ENCODE measurements at places on chromosomes 3 and 15.
A peak's percentile ranks its signal among the peaks of the same experiment; 100 is the strongest.

DNA sequence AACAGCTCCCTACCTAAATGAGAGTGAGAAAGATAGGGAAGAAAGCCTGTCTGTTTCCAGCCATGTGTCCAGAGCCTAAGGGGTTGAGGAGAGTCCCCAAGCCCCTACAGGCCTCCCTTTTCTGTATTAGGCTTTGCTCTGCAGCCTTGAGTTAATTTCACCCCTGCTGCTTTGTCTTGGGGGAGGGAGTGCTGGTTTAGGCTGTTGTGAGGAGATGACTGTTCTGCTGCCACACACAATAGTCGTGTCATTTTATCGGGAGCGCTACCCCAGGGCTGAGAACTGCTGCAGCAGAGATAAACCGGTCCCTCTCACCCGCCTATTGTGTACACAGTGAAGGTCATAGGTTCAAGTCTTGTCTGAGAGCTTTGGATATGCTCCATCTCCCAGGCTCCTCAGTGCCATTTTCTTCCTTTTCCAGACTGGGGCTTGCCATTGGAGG is 1.4 kb downstream of the ZNF609 start:
- DNase-seq = no peak

GRCh38 chr15:58628206-58628947 is 121.1 kb downstream of the ADAM10 start:
- no peak for DNase-seq

- DNase-seq = no peak
These were observed 691.1 kb upstream of the NAALADL2 start for GRCh38 chr3:174168026-174168425.

- no peak for DNase-seq
These were observed 498.7 kb downstream of the EPHA3 start for GRCh38 chr3:89606151-89606550.

DNA sequence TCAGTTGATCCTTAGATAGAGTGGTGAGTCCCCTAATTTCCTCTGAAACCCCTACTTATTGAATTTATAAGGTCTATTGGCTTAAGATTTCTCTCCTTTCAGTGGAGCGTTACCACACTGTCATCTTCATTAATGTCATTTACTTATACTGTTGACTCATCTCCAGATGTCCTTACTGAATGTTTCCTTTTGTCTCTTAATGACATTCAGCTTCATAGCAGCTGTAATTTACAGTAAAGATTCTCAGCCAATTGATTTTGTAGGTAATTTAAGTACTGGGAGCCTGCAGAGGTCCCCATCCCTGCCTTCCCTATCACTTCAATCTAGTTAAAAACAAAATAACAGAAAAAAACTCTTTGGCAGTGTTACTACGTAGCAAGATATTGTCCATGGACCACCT is 18.8 kb downstream of the STX19 start:
- DNase-seq = no peak

GRCh38 chr3:147411815-147412241 is 2.7 kb downstream of the ZIC1 start:
- no peak for DNase-seq

DNA sequence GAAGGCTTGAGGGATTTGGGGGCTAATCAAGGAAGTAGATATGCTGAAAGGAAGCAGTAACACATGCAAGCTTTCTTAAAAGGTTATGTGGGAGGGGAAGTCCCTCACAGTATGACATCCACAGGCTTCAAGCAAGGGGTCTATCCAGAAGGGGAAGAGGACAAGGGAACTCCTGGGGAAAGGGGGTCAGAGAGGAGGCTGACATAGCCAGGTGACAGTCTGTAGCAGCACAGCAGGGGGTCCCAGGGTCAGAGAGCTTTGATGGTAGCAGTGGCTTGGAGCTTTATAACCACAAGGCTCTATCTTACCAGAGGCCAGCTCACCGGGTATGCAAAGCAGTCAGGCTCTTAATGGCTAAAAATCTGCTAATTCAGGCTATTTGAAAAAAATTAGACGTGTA is 150.6 kb upstream of the NSMCE3 start:
- no peak for DNase-seq

GRCh38 chr3:101484805-101485620 is 28.0 kb downstream of the SENP7 start:
- DNase-seq = no peak

GRCh38 chr15:39396979-39397615 is 183.8 kb upstream of the THBS1 start:
- peak; percentile 91 for DNase-seq

DNA sequence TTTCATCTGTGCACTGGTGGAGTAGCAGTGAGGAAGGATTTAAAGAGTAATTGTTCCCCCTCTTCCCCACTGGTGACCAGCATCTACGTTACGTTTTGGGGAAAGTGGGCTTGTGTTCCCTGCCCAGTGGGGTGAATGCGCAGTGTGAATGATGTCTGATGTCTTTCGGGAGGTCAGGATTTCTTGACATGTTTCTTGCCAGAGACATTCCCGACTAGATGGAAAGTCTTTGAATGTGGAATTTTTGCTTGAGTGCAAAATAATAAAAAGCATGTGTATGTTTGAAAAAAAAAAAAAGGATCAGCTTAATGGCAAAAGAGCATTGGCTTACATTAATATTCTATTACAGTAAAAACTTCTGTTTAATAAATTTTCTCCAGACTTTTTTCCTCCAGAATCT is 632.2 kb downstream of the FOXP1 start:
- no peak for DNase-seq

DNA sequence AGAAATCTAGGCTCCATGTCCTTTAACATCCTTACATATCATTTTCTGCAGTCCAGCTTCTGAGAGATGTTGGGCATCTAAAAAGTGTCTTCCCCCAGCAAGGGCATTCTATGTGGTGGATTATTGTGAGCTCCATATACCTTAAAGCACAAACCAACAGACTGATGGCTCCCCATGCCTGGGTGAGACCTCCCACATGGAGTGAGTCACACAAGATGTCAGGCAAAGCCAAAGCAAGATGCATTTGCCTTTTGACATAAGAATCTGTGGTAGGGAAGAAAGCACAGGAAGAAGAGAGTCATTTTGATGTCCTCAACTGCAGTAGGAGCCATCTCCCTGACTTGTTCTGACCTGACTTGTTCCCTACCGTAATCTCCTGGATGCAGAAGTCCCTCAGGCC is 238.7 kb upstream of the EIF1B start:
- DNase-seq = no peak

DNA sequence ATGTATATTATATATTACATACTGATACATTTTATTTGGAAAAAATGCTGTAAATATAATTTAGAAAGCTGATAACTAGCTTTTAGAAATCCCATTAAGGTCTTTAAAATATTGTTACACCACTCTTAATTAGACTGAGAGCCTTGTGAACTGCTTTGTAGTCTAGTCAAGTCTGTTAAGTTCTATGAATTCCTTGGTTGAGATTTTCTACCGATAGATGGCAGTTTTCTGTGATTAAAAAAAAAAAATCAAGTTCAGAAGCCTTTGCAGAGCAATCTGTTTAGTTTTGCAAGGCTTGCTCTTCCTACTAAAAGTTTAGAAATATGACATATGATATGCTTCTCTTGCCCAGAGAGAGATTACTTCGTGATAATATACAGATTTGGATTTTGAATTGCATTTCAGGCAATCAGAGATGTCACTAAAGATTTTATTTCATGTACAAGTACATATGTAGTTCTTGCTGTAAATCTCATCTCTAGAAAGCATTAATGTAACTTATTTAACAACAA is 60.4 kb upstream of the SLITRK3 start:
- DNase-seq = no peak

DNA sequence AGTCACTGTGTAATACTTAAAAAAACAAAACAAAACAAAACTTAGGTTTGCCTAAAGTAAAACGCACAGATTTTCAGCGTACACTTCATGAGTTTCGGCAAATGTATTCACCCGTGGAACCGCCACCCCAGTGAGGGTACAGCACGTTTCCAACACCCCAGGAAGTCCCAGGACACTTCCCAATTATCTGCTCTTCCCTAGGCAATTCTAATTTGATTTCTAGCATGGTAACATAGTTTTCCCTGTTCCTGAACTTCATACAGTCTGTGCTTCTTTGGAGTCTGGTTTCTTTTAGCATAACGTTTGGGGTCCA is 497 bp upstream of the CLASP2 start:
- DNase-seq = no peak

GRCh38 chr15:85707519-85708338 is 87.0 kb downstream of the KLHL25 start:
- peak; percentile 48 for DNase-seq

- no peak for DNase-seq
These were observed 91.6 kb upstream of the TRIM42 start for GRCh38 chr3:140586311-140586710.

DNA sequence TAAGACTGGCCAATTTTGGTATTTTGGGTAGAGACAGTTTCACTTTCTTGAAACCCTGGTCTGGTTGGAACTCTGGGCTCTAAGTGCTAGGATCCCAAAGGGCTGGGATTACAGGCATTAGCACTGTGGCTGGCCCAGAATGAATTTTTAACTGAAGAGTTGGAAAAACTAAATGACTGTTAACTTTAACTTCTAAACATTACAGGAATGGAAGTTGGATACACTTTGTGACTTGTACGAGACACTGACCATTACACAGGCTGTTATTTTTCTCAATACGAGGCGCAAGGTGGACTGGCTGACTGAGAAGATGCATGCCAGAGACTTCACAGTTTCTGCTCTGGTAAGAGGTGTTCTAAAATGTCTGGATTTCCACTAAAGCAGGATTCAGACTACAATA is 3.5 kb downstream of the EIF4A2 start:
- no peak for DNase-seq

DNA sequence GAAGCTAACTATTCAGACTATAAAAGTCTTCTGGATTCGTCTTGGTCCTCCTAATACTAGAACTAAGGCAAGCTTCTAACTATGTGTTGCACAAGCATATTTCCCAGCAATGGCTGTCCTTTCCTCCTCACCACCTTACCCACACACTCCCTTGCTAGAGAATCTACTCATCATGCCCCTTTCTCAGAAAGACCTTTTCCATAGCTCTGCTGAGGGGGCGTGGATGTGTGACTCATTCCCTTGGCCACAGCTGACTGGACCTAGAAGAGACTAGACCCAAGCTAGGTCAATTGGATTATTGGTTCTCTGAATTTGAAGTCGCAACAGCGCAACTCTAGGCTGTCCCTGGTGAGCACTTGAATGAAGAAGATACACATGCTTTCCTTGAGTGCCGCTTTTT is 47.1 kb downstream of the ERC2 start:
- DNase-seq = no peak

DNA sequence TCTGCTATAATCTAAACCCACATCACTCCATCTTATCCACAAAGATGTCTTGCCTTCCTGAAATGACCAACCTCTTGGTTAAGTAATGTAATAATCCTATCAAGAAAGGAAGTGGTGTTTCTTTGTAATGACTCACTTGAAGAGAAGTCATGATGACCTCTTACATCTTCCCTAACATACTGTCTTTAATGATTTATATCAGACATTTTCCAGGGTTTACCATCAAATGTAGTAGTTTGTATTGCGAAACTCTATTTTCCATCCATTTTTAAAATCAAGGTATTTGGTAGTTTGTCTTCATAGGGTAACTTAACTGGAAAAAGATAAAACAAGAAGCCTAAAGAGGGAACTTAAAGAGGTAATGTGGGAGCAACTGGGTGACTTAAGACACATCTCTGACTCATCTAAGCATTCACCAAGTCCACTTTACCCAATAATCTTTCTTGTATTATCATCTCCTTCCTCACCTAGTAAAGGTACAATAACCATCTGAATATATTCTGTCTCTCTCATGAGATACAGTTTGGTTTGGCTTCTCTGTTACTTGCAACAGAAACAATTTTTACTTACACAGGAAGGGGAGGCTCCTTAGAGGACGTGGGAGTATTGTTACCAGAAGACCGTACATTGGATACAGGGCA is 5.7 kb upstream of the MAPK6 start:
- DNase-seq = peak; percentile 66

DNA sequence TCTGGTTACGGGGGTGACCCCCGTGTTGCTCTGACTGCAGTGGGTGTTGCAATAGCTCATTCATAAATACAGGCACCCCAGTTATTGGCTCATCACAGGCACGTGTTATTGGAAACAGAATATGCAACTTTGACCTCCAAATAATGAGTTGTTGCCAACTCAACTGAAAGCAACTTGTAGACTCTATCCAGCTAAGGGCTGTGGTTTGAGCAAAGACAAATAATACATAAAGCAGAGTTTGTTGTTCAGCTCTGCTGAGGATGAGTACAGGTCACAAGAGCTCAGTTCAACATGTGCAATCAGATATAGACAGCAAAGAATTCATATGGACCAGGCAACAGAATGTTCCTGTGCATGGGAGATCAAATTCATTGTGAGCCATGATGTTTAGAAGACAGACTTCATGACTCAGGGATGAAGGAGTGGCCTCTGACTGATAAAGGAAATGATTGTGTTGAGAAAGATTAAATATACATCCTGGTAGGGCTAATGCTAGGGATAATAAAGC is 87.6 kb upstream of the LRIG1 start:
- no peak for DNase-seq

GRCh38 chr3:71500696-71501095 is 82.8 kb downstream of the FOXP1 start:
- no peak for DNase-seq

DNA sequence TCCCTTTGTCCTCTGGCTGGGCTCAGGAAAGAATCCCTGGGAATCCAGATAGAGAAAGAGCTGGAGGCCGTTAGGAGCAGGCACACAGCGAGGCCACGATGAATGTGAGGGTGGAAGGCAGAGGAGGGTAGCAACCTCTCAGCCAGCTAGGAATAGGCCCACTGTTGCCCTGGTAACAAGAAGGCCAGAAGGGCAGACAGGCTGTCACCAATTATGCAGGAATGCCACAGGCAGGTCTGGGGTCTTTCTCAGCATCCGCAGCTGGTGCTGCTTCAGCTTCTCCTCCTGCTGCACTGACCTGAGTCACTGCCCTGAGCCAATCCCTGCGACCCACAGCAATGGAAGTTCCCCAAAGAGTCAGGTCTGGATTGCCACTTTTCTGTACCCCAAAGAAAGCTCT is 62.8 kb upstream of the C3orf80 start:
- DNase-seq = no peak

- DNase-seq = no peak
These were observed 1260.4 kb downstream of the ROBO1 start for GRCh38 chr3:78507196-78507984.

- DNase-seq = no peak
These were observed 59.0 kb upstream of the BCL6 start for GRCh38 chr3:187804120-187804744.

All from inflammatory macrophage (primary cell).